ENCODE measurements at places on chromosomes 12 and 14.

GRCh38 chr14:88682495-88683114, 110.1 kb downstream of the EML5 start:
- no peak for DNase-seq

- peak; percentile 56 for DNase-seq
Observed at GRCh38 chr12:118164798-118165486, 29.0 kb downstream of the PEBP1 start.

DNA sequence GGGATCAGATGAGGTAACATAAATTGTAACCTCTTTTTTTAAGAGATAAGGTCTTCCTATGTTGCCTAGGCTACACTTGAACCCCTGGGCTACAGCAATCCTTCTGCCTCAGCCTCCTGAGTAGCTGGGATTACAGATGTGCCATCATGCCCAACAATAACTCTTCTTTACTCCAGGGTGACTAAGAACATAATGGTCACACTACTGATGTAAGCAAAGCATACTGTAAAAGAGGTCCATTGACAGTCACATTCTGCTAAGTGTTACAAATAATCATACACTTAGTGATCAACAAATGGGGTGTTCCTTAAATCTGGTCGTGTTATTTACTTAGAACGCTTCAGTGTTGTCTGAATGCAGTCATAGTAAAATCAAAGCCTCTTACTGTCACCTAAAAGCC, 68.9 kb downstream of the EPS8 start:
- DNase-seq: no peak

DNA sequence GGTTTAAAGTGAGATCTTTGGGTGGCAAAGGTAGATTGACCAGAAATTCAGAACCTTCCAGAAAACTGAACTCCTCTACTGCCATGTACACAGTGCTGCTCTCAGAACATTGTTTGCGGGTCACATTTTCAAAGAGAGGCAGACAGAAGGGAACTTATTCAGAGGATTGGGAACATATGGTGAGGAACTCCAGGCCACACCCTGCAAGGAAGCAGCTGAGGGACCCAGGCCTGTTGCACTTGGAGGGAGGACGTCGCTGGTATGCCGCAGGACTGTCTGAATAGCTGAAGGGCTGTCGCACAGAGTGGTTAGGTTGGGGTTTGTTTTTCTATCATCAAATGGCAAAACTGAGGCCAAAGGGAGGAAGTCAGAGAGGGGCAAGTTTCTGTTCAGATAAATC, 441.1 kb downstream of the DPF3 start:
- no peak for DNase-seq

- DNase-seq: peak; percentile 39
Observed at GRCh38 chr12:26122681-26123481, 2.0 kb downstream of the BHLHE41 start.

- no peak for DNase-seq
Observed at GRCh38 chr14:55052269-55052930, 953 bp downstream of the MAPK1IP1L start.

DNA sequence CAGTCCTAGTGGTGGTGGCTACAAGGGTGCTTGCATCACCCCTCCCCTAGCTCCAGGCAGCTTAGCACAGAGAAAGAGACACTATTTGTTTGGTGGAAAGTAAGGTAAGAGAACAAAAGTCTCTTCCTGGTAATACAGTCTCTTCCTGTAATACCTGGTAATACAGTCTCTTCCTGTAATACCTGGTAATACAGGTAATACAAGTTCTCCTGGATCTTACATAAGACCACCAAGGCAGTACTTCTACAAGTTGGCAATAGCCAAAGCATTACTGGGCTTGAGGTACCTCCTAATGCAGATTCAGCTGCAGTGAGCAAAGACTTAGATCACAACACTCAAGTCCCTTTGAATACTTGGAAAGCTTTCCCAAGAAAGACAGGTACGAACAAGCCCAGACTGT, 77.0 kb downstream of the CATSPERB start:
- DNase-seq: no peak

DNA sequence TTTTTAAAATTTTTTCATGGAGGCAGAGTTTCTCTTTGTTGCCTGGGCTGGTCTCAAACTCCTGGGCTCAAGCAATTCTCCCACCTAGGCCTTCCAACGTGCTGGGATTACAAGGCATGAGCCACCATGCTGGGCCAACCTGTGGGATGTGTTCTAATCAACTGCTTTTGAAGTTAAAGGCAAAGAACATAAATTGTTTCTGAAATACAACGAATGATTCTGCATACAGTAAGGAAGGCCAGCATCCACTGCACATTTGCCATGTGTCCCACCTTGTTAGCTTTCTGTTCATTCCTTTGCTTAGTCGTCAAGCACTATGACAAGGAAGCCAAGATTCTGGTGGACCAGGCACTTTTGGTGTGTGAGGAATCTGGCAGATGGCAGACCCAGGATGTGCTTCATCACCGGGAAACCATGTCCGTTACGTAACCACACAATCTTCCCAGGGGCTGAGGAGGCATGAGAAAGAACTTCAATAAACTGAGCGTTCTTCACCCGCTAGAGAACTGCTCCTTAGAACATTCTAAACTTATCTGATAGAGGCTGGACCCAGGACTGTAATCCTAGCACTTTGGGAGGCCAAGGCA, 24.5 kb downstream of the MOK start:
- no peak for DNase-seq

GRCh38 chr14:80868260-80868659, 73.3 kb downstream of the CEP128 start:
- no peak for DNase-seq

DNA sequence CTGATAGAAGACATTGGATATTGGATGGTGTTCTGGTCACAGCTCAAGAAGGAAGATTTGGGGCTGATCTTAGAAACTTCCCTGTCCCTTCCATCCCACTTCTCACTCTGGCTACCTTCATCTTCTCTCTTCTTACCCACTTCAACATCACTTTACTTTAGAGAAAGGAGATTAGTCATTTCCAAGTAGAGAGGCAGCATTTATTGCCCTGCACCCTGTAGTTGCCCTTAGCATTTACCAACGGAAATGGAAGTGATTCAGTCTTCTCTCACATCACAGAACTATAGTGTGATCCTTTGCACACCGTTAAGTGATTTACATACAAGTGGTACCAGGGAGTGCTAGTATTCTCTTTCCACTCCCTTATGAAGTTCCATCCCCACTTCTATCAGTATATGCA, 52.4 kb downstream of the PHLDA1 start:
- DNase-seq: no peak

GRCh38 chr12:124422142-124422569, 127.3 kb downstream of the RFLNA start:
- no peak for DNase-seq

- no peak for DNase-seq
Observed at GRCh38 chr14:69317102-69317755, 57.3 kb downstream of the GALNT16 start.

DNA sequence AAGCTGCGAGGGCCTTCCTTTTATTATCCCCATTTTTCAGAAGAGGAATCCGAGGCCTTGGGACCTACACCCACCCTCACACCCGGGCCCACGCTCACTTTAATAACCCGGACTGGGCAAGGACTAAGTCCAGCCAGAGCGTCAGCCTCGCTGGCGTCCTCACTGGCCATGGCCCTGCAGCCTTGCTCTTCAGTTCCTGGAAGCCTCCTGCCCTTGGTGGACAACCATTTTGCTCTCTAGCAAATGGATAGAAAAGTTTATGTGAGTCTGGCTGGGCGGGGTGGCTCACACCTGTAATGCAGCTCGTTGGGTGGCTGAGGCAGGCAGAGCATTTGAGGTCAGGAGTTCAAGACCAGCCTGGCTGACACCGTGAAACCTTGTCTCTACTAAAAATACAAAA, 9.8 kb downstream of the RTL1 start:
- DNase-seq: no peak

GRCh38 chr12:53060064-53060720, 10.3 kb downstream of the TNS2 start:
- no peak for DNase-seq

GRCh38 chr12:32877601-32878459, 18.7 kb downstream of the PKP2 start:
- DNase-seq: no peak

DNA sequence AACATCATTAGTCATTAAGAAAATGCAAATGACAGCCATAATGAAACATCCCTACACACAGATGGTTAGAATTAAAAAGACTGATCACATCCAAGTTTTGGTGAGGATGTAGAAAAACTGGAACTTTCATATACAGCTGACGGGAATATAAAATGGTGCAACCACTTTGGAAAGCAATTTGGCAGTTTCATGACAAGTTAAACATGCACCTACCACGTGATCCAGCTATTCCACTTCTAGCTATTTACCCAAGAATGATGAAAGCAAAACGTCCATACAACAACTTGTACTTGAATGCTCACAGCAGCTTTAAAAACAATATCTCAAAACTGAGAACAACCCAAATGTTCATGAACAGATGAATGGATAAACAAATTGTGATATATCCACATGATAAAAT, 77.9 kb upstream of the AVPR1A start:
- DNase-seq: no peak

- no peak for DNase-seq
Observed at GRCh38 chr12:91183551-91183950, 934 bp upstream of the DCN start.

GRCh38 chr12:66627988-66628317, 50.9 kb downstream of the GRIP1 start:
- no peak for DNase-seq

DNA sequence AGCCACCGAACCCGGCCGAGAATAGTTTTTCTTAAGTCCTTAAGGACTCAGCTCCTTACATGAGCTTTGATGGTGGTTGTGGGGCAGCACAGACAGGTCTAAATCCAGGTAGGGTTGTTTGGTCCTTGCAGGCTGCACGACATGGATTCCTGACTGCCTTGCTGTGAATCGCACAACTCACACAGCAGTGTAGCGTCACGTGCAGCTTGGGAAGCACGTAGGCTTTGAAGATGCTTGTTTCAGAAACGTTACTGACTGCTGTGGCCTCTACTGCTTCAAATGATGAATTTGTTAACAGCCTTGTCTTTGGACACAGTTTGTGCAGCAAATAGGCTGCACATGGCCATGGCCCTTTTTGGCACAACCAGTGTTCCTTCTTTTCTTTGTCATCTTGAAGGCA, 29.9 kb downstream of the ZBTB42 start:
- no peak for DNase-seq

GRCh38 chr12:105562199-105562971, 231.9 kb downstream of the C12orf75 start:
- no peak for DNase-seq

GRCh38 chr12:104257913-104258472, 42.4 kb downstream of the TXNRD1 start:
- no peak for DNase-seq

- DNase-seq: no peak
Observed at GRCh38 chr12:14601692-14602478, 34.2 kb upstream of the PLBD1 start.

- no peak for DNase-seq
Observed at GRCh38 chr12:85266356-85266755, 13.7 kb upstream of the ALX1 start.

GRCh38 chr14:101200008-101200649, 296.6 kb upstream of the RTL1 start:
- DNase-seq: no peak

- DNase-seq: no peak
Observed at GRCh38 chr12:122982963-122983788, 2.7 kb downstream of the ARL6IP4 start.

DNA sequence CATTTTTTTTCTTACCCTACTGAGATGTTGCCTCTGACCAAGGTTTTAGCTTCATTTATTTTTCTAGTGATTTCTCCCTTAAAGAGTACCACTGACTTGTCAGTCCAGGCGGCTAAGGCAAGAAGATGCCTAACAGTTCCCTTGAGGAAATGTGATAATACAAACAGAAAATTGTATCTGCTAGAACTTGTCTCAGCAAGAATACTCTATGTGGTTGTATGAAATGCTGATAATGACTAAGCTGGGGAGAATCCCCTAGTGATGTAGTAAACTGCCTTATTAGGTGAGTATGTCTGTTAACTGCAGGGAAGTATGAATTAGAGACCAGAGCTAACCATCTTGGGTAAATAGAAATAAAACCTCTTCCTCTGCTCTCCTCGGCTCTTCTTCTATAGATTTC, 6.7 kb downstream of the C12orf54 start:
- no peak for DNase-seq

GRCh38 chr12:52126050-52126604, 46.6 kb downstream of the SMIM41 start:
- DNase-seq: no peak

- DNase-seq: peak; percentile 55
Observed at GRCh38 chr14:91872517-91873470, 5.5 kb upstream of the TC2N start.

- DNase-seq: no peak
Observed at GRCh38 chr14:103232031-103232808, 101.8 kb upstream of the EIF5 start.

- DNase-seq: peak; percentile 20
Observed at GRCh38 chr14:50551877-50552276, 8.1 kb upstream of the ATL1 start.

DNA sequence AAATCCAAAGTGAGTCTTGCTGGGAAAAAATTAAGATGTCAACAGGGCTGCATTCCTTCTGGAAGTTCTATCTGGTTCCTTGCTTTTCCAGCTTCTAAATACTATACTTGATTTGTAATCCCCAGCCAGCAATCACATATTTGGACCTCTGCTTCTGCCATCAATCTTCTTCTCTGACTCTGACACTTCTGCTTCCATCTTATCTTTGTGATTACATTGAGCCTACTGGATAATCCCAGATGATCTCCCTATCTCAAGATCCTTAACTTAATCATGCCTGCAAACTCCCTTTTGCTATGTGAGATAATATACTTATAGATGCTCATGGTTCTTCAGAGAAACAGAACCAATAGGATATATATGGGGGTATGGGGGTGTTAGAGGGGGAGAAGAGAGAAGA, 49.9 kb upstream of the ZDHHC17 start:
- DNase-seq: no peak

DNA sequence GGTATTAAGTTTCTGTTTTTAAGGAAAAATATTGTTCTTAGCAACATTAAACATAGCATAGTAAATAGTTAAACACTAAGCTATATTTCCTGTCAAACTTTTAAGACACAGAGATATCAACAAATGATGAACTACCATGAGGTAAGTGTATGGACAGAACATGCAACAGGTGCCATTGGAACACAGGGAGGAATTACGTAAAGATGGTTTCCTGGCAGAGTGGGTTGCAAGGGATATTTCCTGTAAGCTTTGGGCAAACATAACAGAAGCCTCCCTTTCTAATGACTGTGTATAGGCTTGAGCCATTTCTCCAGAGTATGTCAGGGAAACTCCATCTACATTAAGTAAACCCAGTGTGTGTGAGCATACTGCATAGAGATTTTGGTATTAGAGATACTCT, 31.7 kb upstream of the HELB start:
- DNase-seq: no peak

DNA sequence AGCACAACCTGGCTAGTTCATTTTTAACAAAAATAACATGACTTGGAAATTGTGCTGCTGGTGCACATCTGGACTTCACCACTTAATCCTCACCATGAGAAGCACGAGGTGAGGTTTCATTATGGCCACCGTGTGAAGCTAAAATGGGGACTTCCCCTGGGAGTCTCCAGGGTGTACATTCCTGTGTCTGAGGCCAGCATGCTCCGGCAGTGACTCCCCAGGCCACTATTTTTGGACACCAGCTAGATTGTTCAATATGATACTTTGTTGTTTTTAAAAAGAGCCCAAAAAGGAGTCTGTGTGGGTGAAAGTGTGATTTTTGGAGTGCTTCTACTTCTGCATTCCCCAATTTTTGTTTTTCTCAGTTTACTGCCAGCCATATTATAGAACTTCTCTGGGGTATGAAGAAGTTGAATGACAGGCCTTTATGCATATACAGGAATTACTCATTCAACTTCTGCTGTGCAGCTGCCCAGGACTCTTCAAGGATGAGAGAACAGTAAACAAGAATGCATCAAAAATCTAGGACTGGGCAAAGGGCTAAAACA, 16.9 kb upstream of the AICDA start:
- no peak for DNase-seq
